Stimulated activated CD4-positive, alpha-beta T cell treated with anti-CD3 and anti-CD28 coated beads, TNF-alpha, amount 100 ng/mL, for 4 hours (primary cell): ENCODE measurements at places on chromosomes 16 and 17.

GRCh38 chr16:55468352-55468990, 10.5 kb upstream of the MMP2 start:
- DNase-seq: no peak

DNA sequence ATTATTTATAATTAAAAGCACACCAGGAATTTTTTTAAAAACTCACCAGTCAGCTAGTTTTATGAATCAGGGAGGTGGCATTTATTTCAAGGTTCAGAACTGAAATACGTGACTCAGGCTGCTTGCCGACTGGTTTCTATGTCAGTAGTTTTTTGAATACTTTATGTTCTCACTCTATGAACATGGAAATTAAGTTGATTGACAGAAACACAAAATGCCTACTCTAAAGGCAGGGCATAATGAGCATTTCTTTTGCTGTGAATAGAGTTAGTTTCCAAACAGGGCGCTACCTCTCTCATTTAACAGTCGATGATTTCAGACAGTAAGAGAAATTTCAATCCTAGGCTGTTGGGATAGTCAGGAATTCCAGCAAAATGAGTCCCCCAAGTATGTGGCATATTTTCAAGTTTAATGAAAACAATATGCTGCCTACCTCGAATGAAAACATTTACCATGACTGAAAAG, 6.7 kb downstream of the HS3ST3B1 start:
- no peak for DNase-seq

DNA sequence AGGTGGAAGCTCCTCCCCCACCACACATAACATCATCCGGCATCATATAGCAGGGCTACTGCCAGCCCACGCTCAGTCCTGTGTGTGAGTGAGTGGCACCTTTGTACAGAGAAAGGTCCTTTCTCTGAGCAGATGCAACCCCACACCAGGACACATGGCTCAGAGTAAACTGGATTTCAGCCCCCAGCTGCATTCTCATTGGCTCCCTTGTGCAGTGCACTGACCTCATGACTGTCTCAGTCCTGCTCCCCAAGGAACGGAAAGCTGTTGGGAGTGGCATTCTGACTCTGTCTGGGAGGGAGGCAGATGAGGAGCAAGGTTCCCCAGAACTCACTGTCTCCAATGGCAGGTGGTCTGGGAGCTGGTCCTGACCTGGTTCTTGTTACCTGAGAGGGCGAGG, 244.1 kb downstream of the PHKB start:
- no peak for DNase-seq

DNA sequence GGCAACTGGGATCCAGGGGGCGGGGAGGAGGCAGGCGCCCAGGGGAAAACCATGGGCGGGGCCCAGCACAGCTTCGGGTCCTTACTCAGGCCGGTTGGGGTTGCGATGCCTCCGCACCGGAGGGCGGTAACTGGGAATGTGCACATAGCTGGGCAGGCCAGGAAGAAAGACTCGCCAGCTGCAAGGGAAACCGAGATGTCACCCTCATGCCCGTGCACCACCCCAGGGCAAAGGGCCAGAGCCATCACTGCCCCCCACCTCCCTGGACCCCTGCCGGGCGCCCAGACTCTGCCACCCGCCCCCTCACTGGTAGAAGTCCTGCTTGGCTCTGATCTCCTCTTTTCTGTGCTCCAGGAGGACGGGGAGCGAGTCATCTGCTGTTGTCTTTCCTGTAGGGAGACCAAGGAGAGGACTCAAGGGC, 6.7 kb downstream of the ALOX12B start:
- DNase-seq: no peak

- DNase-seq: no peak
Measured at GRCh38 chr16:68227850-68228553, 7.9 kb downstream of the ESRP2 start.

- no peak for DNase-seq
Measured at GRCh38 chr17:148757-149156, 11.4 kb downstream of the SCGB1C2 start.

GRCh38 chr16:886084-886543, 84.7 kb downstream of the LMF1 start:
- no peak for DNase-seq

GRCh38 chr17:44287651-44288050, 19.7 kb upstream of the SLC4A1 start:
- DNase-seq: no peak

GRCh38 chr16:50265260-50265659, 1.1 kb upstream of the ADCY7 start:
- DNase-seq: no peak

DNA sequence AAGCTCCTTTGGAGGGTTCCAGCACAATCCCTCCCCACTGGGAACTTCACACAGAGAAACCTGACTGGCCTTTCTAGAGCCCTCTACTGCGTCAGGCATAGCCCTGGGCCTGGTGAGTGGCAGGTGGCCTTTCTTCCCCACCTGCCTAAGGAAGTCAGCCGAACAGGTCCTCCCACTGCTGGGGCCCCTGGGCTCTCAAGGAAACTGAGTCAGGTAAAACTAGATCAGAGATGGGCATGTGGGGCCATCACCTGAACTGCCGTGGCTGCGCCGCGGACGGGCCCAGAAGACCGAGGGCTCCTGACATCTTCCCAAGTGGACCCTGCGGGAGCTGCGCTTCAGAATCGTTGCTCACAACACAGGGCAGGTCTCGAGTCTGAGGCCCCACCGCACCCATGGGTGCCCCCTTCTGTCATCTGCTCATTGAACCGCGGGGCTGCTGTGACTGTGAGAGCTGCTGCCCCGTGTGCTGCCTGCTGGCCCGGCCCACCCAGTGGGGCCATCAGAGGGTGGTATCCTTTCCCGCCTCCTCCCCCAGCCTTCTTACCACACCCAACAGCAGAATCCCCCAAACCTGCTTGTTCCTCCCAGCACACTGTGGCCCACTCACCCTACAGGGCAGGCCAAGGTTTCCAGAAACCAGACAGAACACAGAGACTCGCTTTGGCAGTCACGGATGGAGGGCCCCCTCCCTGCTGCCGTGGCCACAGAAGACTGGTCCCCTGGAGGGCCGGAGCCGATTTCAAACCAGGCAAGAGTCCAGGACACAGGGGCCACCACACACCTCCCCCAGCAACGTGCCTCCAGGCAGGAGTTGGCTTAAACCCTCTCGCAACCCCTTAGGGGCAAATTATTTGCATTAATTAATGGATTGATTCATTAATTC, 81.1 kb downstream of the TBC1D16 start:
- no peak for DNase-seq

GRCh38 chr17:76296186-76296585, 11.9 kb downstream of the QRICH2 start:
- no peak for DNase-seq

GRCh38 chr17:8121681-8122421, 2.1 kb downstream of the HES7 start:
- no peak for DNase-seq

DNA sequence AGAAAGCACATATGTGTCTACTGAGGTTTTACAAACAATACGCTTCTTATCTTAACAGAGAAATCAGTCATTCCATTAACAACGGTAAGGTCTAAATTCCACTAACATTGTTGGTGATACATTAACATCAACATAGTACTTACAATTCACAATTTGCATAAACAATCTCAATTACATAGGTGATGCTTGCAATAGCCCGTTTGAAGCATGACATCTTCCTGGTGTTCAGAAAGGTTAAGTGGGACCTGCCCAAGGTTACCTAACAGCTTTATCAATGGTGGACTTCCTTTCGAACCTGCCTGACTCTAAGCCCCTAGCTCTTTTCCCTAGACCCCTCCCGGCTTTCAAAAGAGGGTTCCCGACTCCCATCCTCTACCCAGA, 699 bp downstream of the FAM222B start:
- no peak for DNase-seq

GRCh38 chr17:71699907-71700306, 420.9 kb upstream of the SOX9 start:
- no peak for DNase-seq

DNA sequence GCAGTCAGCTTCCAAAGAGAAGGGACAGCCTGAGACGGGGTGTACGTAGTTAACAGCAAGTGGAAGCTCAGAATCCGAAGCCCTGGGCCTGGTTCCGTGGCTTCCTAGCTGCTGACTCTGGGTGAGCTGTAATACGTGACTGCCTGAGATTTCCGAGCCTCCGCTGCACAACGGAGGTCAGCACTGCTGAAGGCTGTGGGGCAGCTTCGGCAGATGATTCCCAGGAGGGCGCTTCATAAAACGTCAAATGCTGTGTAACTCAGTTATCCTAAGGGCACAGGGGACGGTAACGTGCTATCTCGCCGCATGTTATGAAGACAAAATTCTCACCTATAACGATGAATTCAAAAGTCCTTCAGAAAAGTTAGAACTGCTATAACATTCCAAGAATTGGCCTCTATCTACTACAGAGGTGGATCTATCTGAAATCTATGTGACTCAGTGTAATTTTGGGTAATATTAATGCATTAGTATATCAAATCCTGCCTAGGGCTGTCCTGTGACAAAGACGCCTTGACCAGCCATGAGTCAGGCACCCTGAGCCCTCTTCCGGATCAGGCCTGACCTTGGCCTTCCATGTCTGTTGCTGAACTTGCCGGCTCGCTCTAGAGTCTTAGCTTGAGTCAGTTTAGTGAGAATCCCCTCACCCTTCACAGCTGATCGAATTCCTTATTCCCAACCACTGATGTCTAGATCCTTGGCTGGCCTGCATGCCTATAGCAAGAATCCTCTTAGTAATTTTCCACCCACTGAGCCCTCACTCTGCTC, 43.5 kb downstream of the MARF1 start:
- no peak for DNase-seq

- DNase-seq: peak; percentile 60
Measured at GRCh38 chr17:29140051-29140621, 40.1 kb downstream of the MYO18A start.

DNA sequence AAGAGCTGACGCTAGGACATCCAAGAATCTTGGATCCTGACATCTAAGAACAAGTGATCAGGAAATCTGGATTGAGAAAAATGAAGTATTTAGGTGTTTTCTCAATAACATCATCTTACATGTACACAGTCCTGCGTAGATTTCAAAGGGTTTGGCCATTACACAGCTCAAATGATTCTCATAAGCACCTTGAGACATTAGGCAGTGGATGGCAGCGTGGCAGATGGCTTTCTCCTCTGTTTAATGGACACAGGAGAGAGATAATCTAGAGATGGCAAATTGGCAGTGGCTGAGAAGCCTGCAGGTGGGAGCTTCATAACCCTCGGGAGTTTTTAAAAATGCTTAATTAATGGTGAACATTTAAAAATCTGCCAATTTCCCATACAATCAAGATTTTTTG, 137.5 kb downstream of the ZFHX3 start:
- no peak for DNase-seq

- DNase-seq: no peak
Measured at GRCh38 chr16:30110661-30111060, 2.7 kb downstream of the GDPD3 start.

DNA sequence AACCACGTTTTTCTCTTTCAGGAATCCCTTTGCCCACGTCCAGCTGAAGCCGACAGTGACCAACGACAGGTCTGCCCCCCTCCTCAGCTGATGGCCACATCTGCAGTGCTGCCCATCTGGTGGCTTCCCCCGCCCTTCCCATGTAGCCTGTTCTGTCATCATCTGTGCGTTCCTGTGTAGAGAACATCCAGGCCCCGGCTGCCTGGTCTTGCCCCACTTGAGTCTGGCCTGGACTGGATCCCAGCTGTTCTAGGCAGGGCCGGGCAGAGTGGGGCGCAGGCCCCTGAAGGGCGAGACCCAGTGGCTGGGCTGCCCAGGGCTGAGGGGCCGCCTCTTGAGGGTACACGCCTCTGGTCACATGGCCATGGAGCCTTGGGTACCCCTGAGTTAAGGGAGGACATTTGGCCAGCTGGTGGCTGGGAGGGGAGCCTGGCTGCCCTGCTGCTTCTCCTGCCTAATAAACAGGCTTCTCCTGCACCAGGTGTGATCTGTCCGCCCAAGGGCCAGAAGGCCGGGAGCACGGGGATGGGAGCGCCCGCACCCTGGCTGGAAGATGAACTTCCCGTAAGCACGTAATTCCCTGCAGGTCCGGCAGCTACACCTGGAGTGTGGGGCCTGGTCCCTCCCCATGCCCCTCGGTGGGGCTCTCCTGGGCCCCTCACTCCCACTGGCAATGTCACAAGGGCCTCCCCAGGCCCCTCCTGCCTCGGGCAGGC, 49.4 kb upstream of the PVALEF start:
- no peak for DNase-seq

DNA sequence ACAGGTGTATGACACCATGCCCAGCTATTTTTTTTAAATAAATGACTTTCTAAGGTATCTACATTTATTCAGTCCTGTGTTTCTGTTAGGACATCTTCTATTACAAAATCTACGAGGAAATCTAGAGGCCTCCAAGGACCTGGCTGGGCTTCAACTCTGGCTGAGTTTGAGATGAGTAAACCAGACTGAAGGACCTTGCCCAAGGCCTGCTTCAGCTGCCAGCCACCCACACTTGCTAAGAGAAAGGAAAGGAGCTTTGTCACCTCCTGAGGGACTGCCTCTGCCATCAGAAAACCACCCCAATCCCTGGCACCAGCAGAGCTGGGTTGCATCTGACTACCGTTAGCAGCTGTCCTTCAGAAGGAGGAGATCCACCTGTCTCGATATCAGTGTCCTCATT, 1.3 kb upstream of the MYO1D start:
- no peak for DNase-seq

- DNase-seq: peak; percentile 45
Measured at GRCh38 chr16:27235055-27235937, 32.0 kb downstream of the KDM8 start.

DNA sequence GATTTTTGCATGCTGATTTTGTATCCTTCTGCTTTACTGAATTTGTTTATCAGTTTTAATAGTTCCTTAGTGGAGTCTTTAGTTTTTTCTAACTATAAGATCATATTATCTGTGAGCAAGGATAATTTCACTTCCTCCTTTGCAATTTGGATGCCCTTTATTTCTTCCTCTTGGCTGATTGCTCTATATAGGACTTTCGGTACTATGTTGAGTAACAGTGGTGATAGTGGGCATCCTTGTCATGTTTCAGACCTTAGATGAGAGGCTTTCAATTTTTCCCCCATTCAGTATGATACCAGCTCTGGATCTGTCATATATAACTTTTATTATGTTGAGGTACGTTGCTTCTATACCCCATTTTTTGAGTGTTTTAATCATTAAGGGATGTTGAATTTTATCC, 224.5 kb upstream of the CNTNAP4 start:
- DNase-seq: no peak

GRCh38 chr17:74592087-74592990, at the start of gene CD300LD:
CD300LD (minus strand) TSS chr17:74592283; CDS start chr17:74592202, 81 bp downstream.
- no peak for DNase-seq

GRCh38 chr16:53893731-53894435, 189.9 kb downstream of the FTO start:
- DNase-seq: no peak

GRCh38 chr16:56121156-56121500, 70.2 kb upstream of the GNAO1 start:
- DNase-seq: no peak
